AG08395 (cell line): ENCODE measurements at places on chromosomes 16 and 17.

- no peak for DNase-seq
Measured at GRCh38 chr17:28889996-28890395, 7.5 kb downstream of the FLOT2 start.

GRCh38 chr16:67158637-67159600 lies 790 bp downstream of the TRADD start:
- DNase-seq, result no peak

DNA sequence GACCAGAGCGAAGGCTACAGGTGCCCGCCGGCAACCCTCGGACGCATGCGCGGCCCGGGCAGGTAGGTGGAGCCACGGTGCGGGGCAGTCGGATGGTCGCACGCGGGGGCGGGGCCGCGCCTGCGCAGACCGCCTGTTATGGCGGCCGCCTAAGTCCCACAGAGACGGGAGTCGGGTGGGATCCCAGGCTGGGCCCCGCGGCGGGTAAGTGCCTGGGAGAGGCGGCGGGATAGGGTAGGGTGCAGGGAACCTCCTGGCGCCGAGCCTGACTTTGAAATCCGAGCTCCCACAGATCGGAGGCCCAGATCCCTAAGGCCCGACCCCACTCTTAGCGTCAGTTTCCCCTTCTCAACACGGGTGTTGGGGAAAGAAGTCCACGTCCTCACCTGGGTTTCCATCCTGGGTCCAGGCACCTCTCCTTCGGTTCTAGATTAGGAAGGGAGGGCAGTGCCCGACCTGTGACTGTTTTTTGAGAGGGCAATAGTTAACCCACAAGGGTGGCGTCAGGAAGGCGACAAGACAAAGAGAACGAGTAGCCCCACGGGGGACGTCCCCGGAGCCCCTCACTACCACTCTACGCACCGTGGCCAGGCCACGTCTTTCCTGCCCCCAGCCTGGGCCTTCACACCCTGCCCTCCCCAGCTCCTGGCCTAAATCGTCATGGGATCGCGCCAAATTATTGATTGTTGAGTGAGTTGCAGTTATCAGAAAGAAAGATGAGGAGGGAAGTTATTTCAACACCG lies at the start of gene METTL22:
TSS of gene METTL22 (plus strand) at position 127 of the 743 bp plus-strand sequence. CDS start 3,968 bp downstream, outside the sequence.
- peak; percentile 100 for DNase-seq

GRCh38 chr17:5541610-5542202 lies 42.6 kb downstream of the NLRP1 start:
- DNase-seq, result no peak

DNA sequence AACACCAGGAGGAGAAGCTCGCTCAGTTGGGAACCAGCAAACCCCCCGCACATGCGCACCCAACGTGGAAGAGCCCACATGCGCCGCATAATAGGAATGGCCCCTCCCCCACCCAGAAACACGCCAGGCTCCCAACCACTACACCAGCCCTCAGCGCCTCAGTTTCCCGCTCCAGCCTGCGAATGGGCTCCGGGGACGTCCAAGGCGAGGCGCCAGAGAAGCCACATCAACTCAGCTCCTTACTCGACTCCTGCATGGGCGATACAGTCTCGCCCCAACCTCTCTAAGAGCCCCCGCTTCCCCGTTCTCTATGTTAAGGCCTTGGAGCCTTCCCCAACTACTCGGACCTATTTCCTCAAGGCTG lies 504 bp downstream of the SRSF1 start:
- peak; percentile 74 for DNase-seq

GRCh38 chr16:79835194-79835593 lies 234.7 kb upstream of the MAF start:
- no peak for DNase-seq

DNA sequence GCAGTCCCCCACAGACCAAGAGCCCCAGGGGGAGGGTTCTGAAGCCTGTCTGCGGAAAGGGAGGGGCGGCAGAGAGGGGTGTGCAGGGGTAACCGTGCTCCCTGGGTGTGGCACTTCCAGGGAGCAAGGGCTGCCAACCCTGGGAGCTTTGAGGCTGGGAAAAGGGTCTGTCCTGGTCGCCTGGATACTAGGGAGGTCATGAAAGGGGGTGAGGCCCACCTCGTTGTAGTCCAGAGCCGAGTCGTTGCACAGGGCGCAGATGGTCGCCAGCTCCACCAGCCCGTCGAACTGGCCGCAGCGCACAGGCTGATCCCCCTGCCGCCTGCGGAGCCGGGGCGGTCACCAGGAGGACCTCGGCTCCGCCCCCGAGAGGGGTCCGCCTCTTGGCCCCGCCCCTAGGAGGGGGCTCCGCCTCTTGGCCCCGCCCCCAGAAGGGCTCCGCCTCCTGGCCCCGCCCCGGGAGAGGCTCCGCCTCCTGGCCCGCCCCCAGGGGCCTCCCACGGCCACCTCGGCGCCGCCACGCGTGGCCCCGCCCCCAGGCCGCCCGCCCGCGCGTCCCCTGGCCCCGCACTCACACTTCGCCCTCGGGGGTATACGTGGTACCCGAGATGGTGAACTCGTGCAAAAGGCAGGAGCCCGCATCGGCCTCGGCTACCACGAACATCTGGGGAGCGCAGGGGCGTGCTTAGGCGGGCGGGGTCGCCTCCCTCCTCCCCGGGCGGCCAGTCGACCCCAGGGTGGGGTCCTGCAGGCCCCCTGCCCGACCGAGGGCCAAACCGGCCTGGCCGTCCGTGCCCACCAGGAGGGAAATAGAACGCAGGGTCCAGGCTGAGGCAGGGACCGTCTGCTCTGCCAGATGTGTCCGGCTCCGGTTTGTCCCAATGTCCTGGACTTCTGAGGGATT lies 19.5 kb downstream of the ATP2A3 start:
- peak; percentile 97 for DNase-seq

GRCh38 chr17:78043031-78043430 lies 84.5 kb downstream of the TNRC6C start:
- no peak for DNase-seq

GRCh38 chr17:67993998-67994361 lies 2.3 kb downstream of the C17orf58 start:
- DNase-seq, result no peak

- DNase-seq, result no peak
Measured at GRCh38 chr17:81203136-81203535, 19.6 kb downstream of the CEP131 start.

- DNase-seq, result no peak
Measured at GRCh38 chr16:79463841-79464240, 136.7 kb downstream of the MAF start.

- no peak for DNase-seq
Measured at GRCh38 chr17:15926039-15926740, 18.7 kb upstream of the ADORA2B start.

- DNase-seq, result no peak
Measured at GRCh38 chr16:1794908-1795666, 1.6 kb upstream of the IGFALS start.

- DNase-seq, result no peak
Measured at GRCh38 chr16:16063683-16064082, 114.3 kb downstream of the ABCC1 start.

DNA sequence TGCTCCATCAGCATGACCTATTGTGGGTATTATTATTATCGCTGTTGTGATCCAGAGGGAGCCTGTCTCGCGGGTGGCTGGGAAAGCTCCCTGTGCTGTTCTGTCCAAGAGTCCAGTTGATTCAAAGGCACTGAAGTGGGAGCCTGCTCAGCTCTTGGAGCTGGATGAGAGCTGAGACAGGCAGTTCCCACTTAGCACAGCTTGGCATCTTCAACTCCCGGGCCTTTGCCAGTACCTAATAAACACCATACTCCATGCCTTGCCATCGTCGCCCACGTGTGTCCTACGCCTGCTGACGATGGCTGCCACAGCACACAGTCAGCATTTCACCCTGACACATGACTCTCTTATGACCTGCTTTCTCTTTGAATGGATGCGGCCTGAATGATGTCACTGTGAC lies 32.6 kb downstream of the RTN4RL1 start:
- DNase-seq, result no peak

- DNase-seq, result no peak
Measured at GRCh38 chr16:75083813-75084212, 32.8 kb downstream of the LDHD start.

DNA sequence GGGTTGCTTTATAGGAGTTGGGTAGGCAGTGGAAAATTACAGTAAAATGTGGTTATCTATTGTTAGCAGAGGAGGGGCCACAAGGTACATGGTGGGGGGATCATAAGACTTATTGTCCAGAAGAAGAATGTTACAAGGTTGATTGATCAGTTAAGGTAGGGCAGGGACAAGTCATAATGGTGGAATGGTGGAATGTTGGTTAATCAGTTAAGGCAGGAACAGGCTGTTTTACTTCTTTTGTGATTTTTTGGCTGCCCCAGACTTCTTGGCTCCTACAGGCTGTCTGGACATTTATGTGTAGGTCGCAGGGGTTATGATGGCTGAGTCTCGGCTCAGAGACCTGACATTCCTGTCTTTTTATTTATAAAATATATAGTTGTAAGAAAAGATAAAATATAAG lies 2277.1 kb downstream of the TP53TG3F start:
- no peak for DNase-seq

DNA sequence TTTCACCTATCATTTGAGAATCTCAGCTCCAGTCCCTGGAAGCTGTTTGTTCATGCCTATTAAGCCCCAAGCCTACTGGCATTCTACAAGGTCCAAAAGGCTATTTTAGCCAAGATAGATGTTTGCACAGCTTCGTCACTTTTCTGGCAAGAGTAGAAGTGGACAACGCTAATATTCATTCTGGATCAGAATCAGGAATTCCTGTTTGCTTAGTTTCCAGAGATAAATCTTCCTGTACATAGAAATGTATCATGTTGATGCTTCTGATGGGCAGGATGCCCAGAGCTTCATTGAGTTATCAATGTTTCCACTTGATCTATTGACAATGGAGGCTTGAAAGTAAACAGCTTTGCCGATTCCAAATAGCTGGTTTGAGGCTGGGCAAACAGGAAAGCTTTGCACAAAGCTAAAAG lies 260.7 kb upstream of the CA10 start:
- DNase-seq, result no peak

- DNase-seq, result no peak
Measured at GRCh38 chr17:17931159-17931558, 41.0 kb downstream of the TOM1L2 start.

- no peak for DNase-seq
Measured at GRCh38 chr17:36203335-36203734, 6.8 kb upstream of the CCL3L1 start.

- DNase-seq, result no peak
Measured at GRCh38 chr16:3696425-3697218, 20.7 kb downstream of the TRAP1 start.

DNA sequence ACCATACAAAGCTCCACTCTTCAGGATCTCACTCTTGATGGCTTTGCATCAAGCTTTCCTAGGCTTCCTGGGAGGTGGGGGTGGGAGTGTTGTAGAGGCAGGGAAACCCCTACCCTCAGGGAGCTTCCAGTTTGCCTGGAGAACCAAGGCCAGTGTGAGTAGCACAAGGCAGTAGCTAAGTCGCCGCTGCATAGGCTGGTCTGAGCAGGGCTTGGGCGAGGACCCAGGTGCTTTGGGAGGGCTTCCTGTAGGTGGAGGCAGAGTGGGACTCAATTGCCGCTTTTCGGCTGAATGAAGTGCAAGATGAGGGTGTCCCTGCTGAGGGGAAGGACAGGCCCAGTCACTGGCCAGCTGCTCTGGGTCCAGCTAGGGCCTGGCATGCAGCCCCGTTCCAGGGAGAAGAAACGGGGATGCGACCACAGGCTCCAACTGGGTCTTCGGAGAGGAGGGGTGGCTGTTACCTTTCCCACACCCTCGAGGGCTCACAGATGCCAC lies 3.9 kb downstream of the CD79B start:
- DNase-seq, result no peak

GRCh38 chr17:62597920-62598319 lies 29.6 kb upstream of the MRC2 start:
- DNase-seq, result peak; percentile 58

GRCh38 chr17:35345926-35346771 lies 27.3 kb downstream of the SLFN11 start:
- DNase-seq, result peak; percentile 66

- DNase-seq, result no peak
Measured at GRCh38 chr17:34711646-34712045, 132.3 kb downstream of the TMEM132E start.

GRCh38 chr16:3242709-3243108 lies 7.8 kb upstream of the ZNF200 start:
- no peak for DNase-seq

GRCh38 chr16:87216148-87216840 lies 100.9 kb downstream of the C16orf95 start:
- no peak for DNase-seq

- peak; percentile 91 for DNase-seq
Measured at GRCh38 chr17:65750631-65751115, 189.2 kb upstream of the AXIN2 start.

DNA sequence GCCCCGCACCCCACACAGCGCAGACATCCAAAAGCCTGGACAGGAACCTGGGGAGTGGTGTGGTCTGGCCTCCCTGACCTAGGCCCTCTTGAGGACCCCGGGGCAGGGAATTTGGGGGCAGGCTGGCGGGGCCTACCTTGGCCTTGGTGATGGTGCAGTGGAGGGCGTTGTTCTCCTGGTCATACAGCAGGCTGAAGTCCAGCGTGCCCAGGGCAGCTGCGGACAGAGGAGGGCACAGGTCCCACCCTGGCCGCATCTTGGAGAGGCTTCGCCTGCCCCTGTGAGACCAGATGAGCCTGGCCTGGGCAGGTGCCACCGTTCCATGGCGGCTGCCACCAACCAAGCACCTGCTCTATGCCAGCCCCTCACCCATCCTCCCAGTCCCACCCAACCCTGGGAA lies 9.0 kb downstream of the DOC2B start:
- DNase-seq, result no peak

GRCh38 chr16:12205378-12206097 lies 229.0 kb downstream of the SNX29 start:
- DNase-seq, result no peak

GRCh38 chr17:61309362-61310256 lies 90.0 kb upstream of the TBX2 start:
- peak; percentile 65 for DNase-seq

GRCh38 chr16:89090182-89090630 lies 3.4 kb upstream of the ACSF3 start:
- no peak for DNase-seq

- DNase-seq, result peak; percentile 43
Measured at GRCh38 chr16:80105160-80105559, 435.6 kb upstream of the DYNLRB2 start.

DNA sequence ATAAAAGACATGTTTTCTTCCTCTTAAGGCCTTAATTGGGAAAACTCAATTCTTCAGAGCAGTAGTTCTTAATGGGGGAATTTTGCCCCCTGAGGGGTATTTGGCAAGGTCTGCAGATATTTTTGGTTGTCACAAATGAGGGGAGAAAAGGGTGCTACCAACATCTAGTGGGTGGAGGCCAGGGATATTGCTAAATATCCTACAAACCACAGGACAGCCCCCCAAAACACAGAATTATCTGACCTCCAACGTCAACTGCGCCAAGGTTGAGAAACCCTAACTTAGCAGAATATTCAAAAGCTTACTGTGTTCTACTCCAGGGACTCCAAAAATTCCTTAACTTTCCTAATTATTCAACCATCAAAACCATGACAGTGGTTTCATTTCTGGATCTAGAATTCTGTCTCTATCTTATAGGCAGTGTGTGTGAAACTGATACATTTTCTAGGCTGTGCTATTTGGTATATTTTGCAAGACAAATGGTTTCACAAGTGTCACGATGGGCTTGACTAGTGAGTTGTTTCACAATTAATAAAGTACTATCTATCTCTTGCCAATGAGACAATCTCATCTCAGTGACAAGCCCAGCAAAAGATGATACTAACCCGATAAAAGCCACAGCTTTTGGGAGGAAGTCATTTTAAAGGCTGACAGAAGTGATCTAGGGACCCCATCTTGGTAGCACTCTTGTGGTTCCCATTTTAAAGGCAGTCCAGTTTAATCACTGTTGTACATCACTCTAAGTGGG lies 14.7 kb downstream of the TXNDC11 start:
- DNase-seq, result no peak
